ENCODE measurements at places on chromosomes 5 and 9.

DNA sequence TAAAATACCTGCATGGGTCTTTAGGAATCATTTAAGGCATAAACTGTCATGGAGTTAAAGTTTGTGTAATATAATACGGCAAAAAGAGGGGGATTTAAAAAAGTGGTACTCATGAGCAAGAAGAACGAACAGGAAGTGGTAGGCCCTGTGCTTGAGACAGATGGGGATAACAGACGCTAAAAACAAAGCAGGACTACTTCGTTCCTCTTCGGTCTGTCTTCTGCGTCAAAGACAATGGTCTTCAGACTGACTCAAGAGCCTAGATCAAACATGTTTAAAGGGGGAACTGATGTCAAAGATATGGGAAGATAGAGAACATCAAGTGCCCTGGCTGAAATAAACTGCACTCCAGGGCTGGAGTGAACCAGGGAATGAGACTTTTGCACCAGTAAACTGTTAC is 59.8 kb upstream of the RFX3 start:
- DNase-seq = no peak

DNA sequence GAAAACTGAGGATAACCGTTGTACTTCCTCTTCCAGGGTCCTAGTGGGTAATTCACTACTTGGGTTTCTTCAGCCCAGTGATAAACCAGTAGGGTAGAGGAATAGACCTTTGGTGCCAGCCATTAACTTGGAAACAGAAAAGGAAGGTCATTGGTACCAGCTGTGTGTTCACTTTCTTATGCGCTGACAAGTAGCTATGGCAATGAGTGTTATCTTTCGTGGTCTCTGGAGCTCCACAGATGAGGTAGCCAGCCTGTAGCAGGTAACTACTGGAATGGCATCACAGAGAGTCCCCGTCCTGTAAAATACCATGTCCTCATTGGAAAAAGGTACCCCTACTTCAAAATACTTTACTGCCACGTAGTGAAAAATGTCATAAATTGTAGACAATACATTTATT is 2.3 kb downstream of the UHRF2 start:
- DNase-seq = no peak

DNA sequence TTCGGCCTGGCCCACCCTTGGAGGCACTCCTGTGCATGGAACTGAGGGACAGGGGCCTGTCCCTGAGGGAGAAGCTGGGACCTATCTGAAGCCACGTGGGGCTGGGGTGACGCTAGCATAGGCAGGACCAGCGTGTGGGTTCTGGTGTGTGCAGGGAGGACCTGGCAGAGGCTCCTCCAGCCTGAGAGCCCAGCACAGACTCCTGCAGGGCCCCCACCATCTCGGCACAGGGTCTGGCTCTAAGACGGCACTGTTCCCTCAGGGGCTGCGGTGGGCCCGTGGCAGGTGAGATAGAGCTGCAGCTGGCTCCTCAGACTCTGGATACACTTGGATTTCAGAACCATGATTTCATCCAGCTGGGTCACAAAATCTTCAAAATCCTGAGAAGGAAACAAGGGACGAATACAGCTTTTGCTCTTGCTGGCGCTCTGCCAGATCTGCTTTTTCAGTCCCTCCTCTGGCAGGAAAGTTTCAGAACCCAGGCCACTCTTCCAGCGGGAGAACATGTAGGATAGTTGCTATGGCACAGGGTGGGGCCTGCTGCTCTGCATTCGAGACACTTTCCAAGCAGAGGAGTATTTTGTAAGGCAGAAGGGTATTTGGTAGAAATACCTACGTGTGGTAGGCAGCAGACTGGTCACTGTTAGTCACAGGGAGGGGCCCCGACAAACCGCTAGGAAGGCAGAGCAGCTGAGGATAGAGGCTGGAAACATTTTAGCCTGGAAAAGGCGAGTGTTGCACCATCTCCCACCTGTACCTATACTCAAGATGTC is 74.7 kb downstream of the KIF24 start:
- no peak for DNase-seq

- no peak for DNase-seq
Measured at GRCh38 chr9:89494199-89494598, 3.7 kb downstream of the SEMA4D start.

GRCh38 chr5:174563899-174564298 is 160.5 kb upstream of the MSX2 start:
- no peak for DNase-seq

DNA sequence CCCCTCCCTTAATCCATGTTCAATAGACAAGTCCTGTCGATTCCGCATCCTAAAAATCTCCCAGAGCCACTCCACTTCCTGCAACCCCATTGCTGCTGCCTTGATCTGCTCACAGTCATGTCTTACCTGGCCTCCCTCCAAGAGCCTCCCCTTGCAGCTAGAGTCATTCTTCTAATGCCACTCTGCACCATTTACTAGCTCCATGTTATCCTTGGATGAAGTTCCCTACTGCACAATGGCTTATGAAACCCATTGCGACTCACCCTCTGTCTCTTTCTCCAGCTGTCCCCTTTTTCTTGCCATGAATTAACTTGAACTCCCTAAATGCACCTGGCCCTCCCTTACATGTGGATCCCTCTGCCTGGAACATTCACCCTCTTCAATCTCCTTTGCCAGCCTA is 39.5 kb downstream of the MEGF10 start:
- DNase-seq = no peak

DNA sequence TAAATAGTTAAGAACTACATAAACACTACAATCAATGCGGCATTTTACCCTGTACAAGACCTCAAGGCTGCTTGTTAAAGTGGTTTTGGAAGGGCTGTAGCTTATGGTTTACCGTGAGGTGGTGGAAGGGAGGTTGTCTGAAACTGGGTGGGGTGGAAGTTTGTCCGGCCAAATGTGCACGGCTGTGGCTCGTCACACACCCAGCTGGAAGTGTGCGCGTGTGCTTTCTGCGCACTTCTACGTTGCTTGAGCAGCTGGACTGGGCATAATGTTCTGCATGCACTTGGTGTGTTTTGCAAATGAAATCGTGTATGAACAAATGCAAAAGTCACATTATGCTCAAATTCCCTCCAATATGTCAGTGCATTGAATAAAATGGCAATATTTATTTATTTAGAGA is 17.4 kb upstream of the FLT4 start:
- DNase-seq = no peak

GRCh38 chr5:67515020-67515689 is 318.6 kb upstream of the CD180 start:
- no peak for DNase-seq

GRCh38 chr5:1246711-1247431 is 21.7 kb downstream of the SLC6A18 start:
- DNase-seq = no peak

GRCh38 chr9:121447321-121447834 is 52.3 kb downstream of the GGTA1 start:
- DNase-seq = no peak

Measured in T1000 (cell line).